ENCODE measurements at places on chromosomes 16 and 17. TPM values are rescaled to one million over a fixed set of nuclear protein-coding genes. Genes with fewer than 3 reads are reported as not detected.

CES1 gene
- polyA plus RNA-seq: 15.0 TPM

- DNase-seq: no peak
These were observed 9.2 kb downstream of the FSCN2 start for GRCh38 chr17:81537343-81537855.

CACNG1 gene
- not detected for polyA plus RNA-seq

MAPT gene
- polyA plus RNA-seq: 0.17 TPM

CTRB1 gene
- not detected for polyA plus RNA-seq

PDILT gene
- polyA plus RNA-seq: not detected

CASKIN2 gene
- 3.4 TPM for polyA plus RNA-seq

GRCh38 chr17:50360486-50361115 lies 12.4 kb downstream of the MRPL27 start:
- no peak for DNase-seq

TEX19 gene
- polyA plus RNA-seq: not detected

COL1A1 gene
- polyA plus RNA-seq: 541 TPM

DNA sequence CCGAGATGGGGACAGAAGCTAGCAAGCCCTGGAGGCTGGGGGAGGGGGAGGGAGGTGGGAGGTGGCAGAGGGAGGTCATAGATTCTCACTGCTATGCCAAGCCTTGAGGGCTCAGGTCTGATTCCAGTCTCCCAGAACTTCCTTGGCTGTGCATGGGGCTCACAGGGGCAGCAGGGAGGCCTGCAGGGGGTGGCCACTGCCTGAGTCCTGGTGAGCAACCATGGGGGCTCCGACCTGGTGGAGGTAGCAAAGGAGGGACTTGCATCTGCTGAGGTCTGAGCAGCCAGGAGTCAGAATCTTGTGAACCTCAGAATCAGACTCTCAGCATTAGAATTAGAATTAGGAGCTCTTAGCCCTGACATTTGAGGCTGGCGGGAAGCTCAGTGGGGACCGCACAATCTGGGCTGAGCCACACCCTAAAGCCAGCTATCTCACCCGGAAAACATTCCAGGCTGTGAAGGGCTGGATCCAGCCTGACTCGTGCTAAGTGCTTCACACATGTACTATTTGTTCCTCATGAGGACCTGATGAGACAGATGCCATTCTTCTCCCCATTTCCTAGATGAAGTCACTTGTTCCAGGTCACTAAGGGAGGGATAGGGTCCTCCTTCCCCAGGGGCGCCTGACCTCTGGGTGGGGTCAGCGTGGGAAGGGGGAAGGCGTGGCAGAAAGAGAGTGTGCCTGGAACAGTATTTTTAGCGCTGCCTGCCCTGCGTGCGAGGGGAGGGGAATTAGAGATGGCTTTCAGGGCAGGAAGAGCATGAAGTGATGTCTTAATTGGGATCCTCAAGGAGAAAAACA lies 17.3 kb upstream of the KCNJ12 start:
- DNase-seq: peak; percentile 15

- peak; percentile 83 for DNase-seq
These were observed 17.0 kb downstream of the CAVIN1 start for GRCh38 chr17:42405963-42406495.

TBC1D3H gene
- polyA plus RNA-seq: not detected

All from fibroblast of lung (primary cell).